ENCODE measurements at places on chromosomes 4 and X.

- no peak for DNase-seq
Measured at GRCh38 chrX:30786374-30786773, 102.7 kb downstream of the TAB3 start.

DNA sequence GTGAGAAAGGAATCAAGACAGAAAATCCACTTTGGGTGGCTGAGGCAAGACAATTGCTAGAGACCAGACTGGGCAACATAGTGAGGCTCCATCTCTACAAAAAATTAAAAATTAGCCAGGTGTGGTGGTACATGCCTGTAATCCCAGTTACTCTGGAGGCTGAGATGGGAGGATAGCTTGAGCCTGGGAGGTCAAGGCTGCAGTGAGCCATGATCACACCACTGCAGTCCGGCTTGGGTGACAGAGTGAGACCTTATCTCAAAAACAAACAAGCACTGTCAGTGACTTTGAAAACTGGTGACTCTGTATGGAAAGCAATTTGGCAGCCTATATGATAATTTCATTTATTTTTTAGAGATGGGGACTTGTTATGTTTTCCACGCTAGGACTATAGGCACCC, 2.3 kb upstream of the ELOVL6 start:
- DNase-seq = no peak

- no peak for DNase-seq
Measured at GRCh38 chr4:115950806-115951205, 837.4 kb upstream of the NDST4 start.

- no peak for DNase-seq
Measured at GRCh38 chrX:13863324-13863723, 46.4 kb upstream of the GPM6B start.

DNA sequence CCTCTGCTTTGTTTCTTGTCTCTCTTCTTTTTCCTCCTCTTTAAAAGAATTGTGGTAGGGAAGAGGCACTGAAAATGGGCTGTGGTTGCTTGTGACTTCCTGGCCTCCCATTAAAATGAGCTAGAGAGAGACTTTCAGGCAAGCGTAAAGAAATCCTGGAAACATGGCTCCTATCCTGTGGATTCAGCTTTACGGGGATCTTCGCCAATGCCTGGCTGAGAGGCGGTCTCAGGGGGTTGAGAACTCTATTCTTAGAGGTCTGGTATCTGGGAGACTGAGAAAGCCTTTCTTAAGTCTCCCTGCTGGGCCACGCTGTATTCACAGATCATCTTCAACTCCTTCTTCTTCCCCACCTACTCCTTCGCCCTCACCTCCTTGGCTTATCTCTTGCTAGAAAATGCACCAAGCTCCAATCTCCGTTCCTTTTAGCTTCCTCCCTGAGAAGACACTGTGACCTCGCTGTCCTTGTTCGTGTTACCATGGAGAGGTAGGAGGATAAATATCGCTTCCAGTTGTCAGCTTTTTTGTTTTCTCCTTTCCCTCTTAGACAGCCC, 542 bp upstream of the KLF8 start:
- DNase-seq = no peak

GRCh38 chr4:11495291-11495690, 66.6 kb upstream of the HS3ST1 start:
- no peak for DNase-seq

GRCh38 chr4:127001933-127002332, 630.8 kb upstream of the INTU start:
- no peak for DNase-seq

- no peak for DNase-seq
Measured at GRCh38 chr4:142832022-142832421, 14.1 kb downstream of the INPP4B start.
